ENCODE measurements at places on chromosomes 2 and 18.

GRCh38 chr2:161039071-161039470 lies 121.2 kb upstream of the TANK start:
- DNase-seq: no peak

- no peak for DNase-seq
Measured at GRCh38 chr2:18214936-18215335, 336.5 kb downstream of the KCNS3 start.

GRCh38 chr2:191625016-191625415 lies 52.9 kb upstream of the NABP1 start:
- DNase-seq: no peak

GRCh38 chr2:139142252-139142880 lies 362.2 kb upstream of the NXPH2 start:
- no peak for DNase-seq

- no peak for DNase-seq
Measured at GRCh38 chr2:129756276-129756675, 223.2 kb upstream of the RAB6C start.

- no peak for DNase-seq
Measured at GRCh38 chr2:8514796-8515758, 166.8 kb upstream of the ID2 start.

DNA sequence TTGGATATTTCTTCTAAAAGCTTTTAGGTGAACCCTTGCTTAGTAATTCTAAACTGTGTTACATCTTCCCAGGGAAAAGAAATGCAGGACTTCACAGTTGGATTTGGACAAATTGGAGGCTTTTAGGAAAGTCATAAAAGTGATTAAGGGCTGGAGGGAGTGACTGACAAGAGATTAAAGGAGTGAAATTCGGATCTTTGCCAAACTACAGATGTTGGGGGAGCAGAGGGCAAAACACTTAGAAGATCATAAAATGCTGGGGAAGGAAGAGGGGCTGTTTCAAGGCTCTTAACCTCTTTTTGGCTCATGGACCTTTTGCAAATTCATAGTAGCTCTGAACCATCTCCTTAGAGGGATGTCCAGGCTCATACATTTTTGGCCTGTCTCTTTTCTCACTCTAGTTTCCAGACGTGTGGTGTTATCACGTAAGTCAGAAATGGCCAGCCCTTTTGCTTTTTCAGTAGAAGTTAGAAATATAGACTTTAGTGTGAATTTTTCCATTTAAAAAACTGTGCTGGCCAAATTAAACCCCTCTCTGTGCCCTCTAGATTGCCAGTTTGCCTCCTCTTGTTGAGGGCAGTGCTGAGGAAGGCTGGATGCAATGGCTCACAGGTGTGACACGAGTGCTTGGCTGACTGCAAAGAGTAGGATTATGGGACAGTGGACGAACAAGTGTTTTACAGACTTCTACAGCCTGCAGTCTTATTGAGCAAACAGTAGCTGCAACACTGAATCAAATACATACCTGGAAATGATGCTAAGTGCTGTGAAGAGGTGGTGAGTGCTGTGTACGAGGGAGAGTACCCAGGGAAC lies 109.9 kb downstream of the LYPD6B start:
- no peak for DNase-seq

DNA sequence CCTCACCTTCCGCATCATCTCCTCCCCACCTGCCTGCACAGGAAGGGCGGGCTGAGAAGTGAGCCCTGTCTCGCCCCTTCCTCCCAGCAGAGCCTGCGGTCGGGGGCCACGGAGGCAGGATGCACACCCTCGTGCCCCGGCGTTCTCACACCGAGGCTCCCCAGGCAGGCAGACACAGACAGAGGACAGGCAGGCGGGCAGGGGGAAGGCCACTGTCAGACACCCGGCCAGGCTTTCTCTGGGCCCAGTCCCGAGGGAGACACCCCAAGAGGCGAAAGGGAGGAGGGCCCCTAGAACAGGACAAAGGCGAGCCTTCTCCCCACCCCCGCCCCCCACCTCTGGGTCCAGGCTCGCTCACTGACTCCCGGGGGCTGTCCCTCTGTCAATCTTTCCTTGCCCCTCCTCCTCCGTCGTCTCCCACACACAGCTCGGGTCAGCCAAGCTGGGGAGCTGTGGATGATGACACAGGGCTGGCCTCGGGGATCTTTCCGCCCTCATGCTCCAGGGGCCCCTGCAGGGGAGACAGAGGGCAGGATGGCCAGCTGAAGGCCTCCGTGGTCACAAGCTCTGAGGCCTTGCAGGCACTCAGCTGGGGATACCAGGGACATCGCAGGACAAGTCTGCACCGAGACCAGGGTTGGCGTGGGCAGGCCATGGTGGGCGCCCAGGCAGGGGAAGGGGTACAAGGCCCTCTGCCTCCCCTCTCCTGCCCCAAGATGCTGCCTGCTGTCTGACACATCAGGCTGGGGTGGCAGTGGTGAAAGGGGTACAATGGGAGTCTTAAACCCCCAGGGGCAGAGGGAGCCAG lies 24.9 kb downstream of the BIN1 start:
- DNase-seq: no peak

- no peak for DNase-seq
Measured at GRCh38 chr2:25053041-25053440, 11.2 kb downstream of the EFR3B start.

DNA sequence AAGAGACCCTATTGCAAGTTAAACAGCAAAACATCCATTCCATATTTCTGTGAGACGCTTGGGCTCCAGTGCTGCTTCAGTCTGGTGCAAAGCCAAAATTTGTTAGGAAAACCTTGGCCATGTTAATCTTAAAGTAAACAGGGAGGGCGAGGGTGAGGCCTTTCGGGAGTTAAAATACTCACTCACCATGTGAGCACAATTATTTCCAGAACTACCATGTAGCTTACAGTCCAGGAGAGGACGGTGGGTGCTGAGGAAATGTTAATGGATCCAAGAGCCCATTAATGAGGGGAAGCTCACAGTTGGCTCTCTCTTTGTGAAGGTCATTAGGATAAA lies 286.4 kb downstream of the SLC8A1 start:
- peak; percentile 34 for DNase-seq

DNA sequence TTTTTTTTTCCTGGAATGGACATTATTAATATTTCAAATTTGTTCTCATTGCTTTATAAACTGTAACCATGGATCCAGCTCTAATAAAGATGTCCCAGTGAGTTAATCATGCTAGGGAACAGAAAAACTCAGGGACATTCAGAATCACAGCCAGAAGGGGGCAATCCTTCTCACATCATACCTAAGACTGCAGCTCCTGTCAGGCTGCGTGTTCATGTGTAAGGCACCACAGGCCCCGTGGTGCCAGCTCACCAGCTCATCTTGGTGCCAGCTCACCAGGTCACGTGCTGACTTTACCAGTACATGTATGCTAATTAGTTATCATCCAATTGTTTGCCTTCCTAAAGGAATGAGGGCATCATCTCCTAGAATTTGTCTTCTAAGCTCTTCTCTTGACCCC lies 84.7 kb upstream of the NEDD4L start:
- DNase-seq: peak; percentile 10

GRCh38 chr2:128505150-128505490 lies 186.5 kb upstream of the HS6ST1 start:
- no peak for DNase-seq

DNA sequence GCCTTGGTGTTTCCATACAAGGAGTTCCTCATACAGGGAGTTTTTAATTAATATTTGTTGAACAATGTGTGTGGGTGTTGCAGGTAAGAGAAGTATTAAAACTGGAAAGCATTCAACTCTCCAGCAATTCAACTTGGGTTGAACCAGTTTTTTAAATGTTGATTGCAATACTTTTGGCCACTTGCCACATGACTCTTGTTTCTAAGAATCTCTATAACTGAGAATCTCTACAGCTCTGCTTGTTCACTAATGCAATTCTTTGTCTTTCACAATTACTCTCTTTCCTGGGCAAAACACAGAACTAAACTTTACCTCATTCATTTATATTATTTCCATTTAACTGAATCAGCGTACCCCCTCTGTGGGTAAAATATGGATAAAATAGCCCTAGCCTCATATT lies 429.4 kb downstream of the ARHGAP15 start:
- DNase-seq: peak; percentile 35

DNA sequence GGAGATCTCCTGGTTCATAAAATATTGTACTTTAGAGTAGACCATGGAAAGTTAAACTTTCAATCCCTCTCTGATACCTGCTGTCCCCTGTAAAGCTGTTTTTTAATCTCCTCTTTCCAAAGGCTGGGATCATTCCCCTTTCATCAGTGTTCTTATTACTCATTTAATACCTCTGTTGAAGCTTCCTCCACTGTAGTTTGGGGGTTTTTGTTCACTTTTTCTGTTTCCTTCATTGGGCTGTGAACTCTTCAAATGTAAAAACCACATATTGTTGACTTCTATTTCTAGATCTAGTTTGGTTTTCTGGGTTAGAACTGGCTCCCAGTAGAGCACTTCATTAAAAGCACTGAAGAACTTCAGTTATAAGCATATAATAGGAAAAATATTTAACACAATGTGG lies 598.1 kb downstream of the RNF144A start:
- DNase-seq: no peak

DNA sequence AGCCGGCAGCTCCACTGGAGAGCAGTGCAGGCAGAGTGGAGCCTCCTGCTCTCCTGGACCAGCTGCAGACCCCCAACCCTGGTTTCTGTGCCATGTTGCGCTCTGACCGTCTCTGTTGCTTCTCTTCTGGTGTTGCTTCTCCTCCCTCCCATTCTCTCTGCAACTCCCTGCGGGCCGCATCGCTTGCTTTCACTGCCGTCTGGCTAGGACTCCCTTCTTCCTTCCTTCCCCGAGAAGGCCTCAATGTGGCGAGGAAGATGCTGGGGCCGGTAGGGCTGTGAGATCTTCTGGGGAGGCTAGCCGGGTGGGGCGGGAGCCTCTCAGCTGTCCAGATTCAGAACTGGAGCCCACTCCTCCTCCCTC lies 6.2 kb downstream of the DNAJB2 start:
- no peak for DNase-seq

DNA sequence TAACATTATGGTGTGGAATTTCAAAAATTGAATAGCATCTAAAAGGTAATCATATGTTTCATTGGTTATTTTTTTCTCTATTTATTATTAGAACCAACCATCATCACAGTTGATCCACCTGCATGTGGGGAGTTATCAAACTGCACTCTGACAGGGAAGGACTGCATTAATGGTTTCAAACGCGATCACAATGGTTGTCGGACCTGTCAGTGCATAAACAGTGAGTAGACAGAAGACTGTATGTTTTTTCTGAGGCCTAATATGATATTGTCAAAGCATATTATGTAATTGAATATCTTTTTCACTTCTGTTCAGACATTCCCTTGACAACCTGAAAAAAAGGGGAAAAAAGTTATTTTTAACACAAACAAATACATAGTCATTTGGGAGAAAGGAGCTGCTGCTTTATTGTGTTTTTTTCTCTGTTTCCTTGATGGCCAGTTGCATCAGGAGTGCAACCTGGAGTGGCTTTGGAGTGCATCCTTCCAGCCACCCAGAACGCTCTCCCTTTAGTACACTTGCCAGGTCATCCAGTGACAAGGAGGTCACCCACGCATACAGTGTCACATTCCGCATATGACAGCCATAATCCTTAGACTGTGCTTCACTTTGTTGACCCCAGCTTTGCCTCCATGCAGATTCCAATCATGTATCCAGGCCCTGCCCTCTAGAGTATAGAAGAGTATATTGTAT lies 98.7 kb downstream of the FEZ2 start:
- DNase-seq: no peak

DNA sequence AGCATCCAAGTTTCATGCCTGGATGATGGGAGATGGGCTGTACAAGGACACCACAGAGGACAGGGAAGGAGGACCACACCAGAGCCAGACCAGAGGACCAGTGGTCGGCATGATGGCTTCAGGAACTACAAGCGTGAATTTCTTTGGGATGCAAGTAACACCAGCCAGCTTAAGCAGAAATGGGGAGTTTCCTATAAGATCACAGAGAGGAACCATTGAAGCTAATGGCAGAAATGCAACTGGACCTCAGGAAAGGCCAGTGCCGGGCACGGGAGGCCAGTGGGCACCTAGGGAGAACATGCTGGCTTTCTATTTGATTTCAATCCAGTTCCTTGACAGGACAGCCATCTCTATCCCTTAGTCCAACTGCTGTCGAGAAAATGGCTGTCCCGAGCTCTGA lies 145.4 kb downstream of the SH3BP4 start:
- no peak for DNase-seq

- DNase-seq: no peak
Measured at GRCh38 chr18:33469699-33470098, 29.2 kb upstream of the CCDC178 start.

GRCh38 chr2:37746883-37747282 lies 75.4 kb upstream of the CDC42EP3 start:
- no peak for DNase-seq

DNA sequence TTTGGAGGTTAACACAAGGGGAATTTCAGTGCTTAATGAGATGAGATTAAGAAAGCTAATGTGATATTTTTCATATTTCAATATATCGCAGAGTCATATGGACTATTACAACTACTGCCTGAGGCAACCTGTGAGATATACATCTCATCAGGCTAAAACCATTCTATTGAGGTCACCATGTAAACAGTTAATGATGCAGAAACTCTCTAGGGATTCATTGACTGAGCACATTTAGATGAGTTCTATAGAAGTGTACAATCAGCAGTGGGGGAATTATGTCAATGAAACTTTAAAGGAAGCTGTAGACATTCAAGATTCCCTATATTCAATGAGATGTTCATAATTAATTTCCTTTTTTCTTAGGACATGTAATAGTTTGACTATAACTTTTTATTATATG lies 687.4 kb upstream of the SYT4 start:
- no peak for DNase-seq

GRCh38 chr2:179744401-179744800 lies 117.0 kb downstream of the ZNF385B start:
- no peak for DNase-seq

GRCh38 chr18:25243754-25244153 lies 108.2 kb downstream of the ZNF521 start:
- DNase-seq: no peak

GRCh38 chr18:8844721-8845148 lies 139.4 kb downstream of the MTCL1 start:
- no peak for DNase-seq

GRCh38 chr2:219998714-219999227 lies 371.3 kb downstream of the SLC4A3 start:
- no peak for DNase-seq

DNA sequence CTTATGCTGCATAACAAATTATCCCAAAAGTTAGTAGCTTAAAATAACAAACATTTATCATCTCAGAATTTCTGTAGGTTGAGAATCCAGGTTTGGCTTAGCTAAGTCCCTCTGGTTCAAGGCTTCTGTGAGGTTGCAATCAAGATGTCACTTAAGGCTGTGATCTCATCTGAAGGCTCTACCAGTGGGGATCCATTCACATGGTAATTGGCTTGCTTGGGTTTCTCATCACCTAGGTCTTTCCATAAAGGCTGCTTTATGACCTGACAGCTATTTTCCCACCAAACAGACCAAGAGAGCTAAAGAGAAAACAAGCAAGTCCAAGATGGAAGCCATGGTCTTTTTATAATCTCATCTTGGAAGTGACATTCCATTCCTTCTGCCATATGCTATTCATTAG lies 137.3 kb downstream of the DTNA start:
- DNase-seq: no peak

GRCh38 chr18:57497372-57498294 lies 62.5 kb downstream of the ONECUT2 start:
- no peak for DNase-seq

- DNase-seq: no peak
Measured at GRCh38 chr2:231002641-231003040, 6.7 kb downstream of the SPATA3 start.

GRCh38 chr2:229137639-229138038 lies 133.4 kb downstream of the PID1 start:
- no peak for DNase-seq

GRCh38 chr2:105394951-105395611 lies 3.8 kb downstream of the FHL2 start:
- DNase-seq: no peak
